ENCODE measurements at places on chromosomes 16 and 17.

DNA sequence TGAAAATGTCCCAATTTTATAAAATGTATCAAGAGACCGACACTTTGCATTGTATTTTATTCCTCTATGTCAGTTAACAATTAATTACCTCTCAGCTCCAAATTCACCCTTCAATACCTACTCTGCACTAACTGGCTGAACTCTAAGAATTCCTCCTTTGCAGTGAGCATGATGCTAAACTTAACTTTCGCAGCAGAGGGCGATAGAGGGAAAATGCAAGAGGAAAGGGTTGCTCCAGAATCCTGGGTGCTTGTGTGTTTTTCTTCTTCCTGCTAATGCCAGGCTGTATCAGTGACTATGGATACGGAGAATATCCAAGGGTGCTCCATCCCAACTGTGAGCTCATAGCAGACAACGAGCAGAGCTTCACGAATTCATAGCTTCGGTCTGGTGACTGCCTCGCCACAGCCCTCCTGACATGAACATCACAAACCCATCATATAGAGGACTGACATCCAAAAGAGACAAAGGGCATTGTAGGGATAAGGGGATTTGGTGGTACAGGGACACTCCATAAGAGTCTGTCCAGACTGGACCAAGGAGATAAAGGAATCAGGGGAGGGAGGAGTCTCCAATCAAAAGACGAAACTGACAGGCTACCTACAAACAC is 172.9 kb downstream of the STX8 start:
- DNase-seq: peak; percentile 23

GRCh38 chr16:89374393-89374960 is 115.9 kb downstream of the ANKRD11 start:
- peak; percentile 34 for DNase-seq

DNA sequence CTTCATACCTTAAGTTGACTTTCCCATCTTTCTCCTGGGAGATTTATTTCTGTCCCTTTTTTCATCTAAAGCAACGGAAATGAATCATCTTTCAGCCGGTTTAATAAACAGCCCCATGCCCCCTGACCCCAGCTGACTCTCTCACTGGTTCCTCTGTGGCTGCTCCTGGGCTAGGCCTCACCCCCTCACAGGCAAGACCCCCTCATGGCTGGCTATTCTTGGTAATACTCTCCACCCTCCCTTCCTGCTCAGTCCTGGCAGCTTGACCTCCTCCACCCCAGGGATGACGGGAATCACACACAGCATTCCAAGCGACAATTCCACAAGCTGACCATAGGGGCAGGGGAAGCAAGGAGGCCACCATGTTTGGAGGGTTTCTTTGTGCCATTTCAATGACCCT is 1.5 kb upstream of the ADAP2 start:
- DNase-seq: no peak

DNA sequence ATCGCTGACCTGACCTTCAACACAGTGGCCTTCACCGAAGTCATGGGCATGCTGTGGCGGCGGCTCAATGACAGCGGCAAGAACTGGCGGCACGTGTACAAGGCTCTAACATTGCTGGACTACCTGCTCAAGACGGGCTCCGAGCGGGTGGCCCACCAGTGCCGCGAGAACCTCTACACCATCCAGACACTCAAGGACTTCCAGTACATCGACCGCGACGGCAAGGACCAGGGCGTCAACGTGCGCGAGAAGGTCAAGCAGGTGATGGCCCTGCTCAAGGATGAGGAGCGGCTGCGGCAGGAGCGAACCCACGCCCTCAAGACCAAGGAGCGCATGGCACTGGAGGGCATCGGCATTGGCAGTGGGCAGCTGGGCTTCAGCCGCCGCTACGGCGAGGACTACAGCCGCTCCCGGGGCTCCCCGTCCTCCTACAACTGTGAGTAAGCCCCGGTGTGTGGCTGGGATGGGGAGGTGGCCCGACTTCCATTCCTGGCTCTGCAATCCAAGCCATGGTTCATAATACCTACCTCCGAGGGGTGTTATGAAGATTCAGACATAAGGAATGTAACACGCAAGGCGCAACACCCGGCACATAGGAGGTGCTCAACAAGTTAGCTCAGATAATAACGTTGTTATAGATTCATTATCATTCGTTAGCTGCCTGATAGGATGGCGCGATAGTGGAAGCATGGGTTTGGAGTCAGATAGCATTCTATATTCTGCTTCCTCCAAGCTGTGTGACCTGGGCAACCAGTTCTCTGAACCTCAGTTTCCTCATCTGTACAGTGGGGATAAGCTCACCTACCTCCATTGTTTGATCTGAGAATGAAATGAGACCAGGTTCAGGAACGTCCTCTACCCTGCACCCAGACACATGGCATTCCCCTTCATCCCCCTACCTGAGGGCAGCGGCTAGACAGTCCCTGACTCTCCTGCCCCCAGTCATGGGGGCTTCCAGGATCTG is 4.4 kb downstream of the EPN3 start:
- no peak for DNase-seq

- no peak for DNase-seq
Measured at GRCh38 chr16:86494039-86494564, 16.2 kb upstream of the FOXF1 start.

GRCh38 chr17:65323049-65323448 is 185.9 kb downstream of the RGS9 start:
- no peak for DNase-seq

GRCh38 chr17:2749784-2750181 is 331 bp upstream of the CCDC92B start:
- DNase-seq: peak; percentile 55

DNA sequence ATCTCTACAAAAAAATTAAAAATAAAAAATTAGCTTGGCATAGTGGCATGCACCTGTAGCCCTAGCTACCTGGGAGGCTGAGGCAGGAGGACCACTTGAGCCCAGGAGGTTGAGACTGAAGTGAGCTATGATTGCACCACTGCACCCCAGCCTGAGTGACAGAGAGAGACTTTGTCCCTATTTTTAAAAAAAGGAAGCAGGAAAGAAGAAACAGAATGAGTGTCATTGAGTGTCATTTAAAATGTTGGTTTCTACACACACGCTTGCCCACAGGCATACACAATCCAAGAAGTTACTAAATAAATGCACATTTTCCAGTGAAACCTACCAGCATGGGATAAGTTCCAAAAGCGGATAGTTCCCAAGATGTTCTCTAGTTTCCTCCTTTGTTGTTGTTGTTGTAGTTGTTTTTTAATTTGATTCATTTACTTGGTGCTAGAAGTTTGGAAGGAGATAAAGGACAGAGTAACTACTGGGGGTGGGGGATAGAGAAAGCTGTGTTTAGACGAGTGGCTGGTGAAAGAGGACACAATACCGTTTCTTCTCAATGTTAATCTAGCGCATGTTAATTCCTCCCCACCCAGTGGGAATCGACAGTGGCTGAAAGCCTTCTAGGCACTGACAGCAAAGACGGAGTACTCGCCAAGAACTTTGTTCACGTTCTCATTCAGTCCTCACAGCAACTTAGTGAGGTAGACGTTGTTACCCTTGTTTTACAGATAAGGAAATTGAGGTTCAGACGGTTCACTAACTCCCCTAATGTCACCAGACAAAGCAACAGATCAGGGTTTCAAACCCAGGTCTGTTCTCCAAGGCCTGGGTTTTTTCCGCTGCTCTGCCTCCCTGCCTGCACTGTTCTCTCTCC is 17.3 kb downstream of the MRPS23 start:
- no peak for DNase-seq

DNA sequence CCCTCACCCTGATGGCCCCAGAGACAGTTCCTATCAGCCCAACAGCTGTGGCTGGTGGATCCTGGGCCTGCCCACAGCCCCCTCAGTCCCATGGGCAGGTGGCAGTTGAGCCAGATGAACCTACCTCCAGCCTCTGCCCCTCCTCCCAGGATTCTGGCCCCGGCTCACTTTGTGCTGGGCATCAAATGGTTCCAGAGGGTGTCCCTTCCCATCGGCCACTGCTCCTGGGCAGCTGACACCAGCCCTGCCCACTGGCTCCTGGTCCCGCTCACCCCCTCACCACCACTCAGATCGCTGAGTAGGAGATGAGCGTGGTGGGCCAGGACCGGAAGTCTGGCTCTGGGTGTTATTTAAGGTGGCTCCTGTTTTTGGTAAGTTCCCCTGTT is 2.0 kb downstream of the TTYH2 start:
- no peak for DNase-seq

- peak; percentile 77 for DNase-seq
Measured at GRCh38 chr17:8158267-8159031, 4.3 kb downstream of the VAMP2 start.

DNA sequence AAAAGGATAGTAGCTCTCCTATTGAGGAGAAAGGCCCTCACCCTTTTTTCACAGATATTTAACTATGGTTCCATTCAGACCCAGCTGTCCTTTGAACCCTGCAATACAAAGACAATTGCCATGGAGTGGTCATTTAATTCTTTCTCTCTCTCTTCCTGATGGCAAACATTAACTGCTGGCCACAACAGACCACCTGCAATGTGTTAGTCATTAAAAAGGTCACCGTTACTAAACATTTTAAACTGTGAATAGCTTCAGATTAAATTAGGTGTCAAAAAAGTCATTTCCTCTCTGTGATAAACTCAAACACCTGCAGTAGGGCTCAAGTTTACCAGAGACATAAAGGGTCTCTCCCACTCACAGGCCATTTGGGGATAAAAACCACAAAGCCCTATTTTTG is 697.2 kb downstream of the TOX3 start:
- no peak for DNase-seq

DNA sequence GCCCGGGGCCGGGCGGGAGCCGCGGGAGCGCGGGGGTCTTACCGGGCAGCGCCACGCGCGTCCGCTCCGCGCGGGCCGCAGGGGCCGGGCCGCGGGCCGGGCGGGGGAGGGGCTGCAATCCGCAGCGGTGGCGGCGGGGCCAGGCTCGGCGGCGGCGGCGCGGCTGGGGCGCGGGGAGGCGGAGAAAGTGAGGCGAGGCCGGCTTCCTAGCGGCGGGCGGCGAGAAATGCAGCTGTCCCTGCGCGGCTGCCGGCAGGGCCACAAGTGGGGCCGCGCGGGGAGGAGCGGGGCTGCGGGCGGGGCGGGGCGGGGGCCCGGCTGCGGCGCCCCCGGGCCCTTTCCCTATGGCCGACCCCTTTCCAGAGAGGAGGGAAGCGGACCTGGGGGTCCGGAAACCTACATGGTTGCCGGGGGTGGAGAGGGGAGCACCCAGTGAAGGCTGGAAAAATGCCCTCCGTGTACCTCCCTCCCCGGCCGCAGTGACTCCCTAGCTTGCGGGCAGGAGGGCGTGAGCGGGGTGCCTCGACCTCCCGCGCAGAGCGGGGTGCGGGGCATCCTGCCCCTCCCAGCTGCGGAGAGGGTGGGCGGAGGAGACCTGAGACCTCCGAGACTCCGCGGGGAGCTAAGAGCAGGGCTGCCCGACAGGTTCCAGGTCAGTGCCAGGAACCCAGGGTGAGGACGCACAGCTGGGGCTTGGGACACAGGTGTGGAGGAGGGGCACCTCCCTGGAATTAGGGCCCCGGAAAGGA is at the start of gene CUEDC1:
CUEDC1 (minus strand) TSS at position 230 of the 749 bp plus-strand sequence. CDS start 69,848 bp downstream, outside the sequence.
- DNase-seq: peak; percentile 65

GRCh38 chr17:60127068-60128064 is 22.4 kb upstream of the CA4 start:
- DNase-seq: no peak

DNA sequence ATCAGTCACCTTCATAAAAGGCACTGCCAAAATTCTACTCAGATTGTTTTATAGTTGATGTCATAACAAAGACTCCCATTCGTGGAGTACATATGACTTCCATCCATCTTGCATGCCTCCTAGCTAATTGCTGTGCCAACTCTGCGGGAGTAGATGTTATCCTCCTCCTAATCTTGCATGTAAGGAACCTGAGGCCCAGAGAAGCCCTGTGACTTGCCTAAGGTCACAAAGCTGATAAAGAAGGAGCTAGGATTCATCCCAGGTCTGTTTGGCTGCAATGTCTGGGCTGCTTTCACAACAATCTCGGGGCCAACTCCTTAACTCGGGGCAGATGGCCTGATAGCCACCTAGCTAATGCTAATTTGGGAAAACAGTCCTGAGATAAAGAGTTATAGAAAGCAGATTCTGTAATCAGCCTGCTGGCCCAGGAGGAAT is 87.3 kb downstream of the YPEL2 start:
- no peak for DNase-seq

- DNase-seq: no peak
Measured at GRCh38 chr17:3531266-3532101, 26.1 kb downstream of the TRPV3 start.

DNA sequence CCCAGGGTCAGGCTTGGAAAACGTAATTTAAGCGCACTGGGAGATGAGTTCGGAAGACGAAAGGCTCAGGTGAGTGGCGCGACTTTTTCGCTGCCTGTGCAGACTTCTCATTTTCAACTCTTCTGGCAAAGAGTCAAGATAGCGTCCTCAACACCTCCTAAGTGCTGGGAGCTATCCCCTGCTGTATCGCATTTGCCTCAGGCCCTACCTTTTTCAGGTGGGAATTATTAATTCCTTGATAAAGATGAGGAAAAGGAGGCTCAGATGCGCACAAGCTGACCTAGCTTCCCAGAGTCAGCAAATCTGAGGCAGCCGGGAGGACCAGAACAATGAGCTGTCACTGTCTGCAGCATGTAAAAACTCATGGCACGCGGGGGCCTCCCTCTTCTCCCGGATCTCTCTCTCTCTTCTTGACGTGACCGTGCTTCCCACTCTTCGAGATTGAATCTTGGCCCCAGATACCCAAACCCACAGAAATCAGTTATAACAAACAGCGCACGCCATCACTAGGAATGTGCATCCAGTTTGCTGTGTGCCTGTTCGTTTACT is 512 bp upstream of the ADAMTS18 start:
- no peak for DNase-seq

GRCh38 chr16:66619534-66620428 is 15.3 kb downstream of the CMTM3 start:
- DNase-seq: peak; percentile 90

DNA sequence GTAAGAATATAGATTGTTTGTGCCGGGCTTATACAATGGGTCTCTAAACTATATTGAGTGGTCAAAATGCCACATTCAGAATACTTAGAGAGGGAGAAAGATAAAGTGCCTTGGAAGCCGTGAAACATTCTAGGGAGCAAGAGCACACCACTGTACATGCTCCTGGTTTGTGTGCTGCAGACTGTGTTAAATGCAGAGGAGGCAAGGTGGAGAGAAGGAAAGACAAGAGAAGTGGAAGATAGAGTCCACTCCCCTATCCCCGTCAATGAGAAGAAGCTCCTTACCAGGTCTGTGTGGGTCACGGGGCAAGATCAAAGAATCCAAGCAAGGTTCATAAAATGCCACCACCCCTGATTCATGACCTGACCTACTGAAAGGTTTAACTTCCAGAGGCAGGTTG is 267.1 kb upstream of the TBX2 start:
- no peak for DNase-seq
